Foreskin melanocyte (primary cell): ENCODE measurements at places on chromosomes 2 and 18.

GRCh38 chr2:201880579-201880978, 74.2 kb downstream of the CDK15 start:
- no peak for DNase-seq

DNA sequence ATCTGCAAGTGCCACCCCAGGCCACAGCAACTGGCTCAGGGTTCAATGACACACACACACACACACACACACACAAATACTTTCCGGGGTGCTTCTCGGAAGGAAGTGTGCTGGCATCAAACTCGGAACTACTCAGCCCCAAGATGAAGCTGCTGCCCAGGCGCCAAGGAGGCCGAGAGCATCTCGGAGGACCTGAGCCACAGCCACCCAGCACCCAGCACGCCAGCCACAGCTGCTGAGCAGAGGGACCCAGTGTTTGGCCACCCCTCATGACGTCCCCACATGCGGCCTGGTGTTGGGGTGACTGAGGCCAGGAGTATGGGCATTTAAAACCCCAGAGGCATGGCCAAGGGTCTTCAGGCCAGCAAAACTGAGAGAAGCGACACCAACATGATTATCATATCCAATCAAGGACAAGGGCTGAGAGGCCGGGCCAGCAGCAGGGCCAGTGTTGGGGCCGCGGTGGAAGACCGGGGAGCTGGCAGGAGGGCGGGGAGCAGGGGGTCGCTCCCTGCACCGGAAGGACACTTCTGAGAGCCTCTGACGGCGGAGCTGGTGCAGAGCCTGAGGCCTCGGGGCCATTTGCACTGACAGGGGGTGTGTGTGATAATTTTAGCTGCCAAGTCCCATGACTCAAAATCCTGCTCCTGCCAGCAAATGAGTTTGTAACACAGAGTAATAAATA, 61.8 kb downstream of the BIN1 start:
- DNase-seq, result no peak

DNA sequence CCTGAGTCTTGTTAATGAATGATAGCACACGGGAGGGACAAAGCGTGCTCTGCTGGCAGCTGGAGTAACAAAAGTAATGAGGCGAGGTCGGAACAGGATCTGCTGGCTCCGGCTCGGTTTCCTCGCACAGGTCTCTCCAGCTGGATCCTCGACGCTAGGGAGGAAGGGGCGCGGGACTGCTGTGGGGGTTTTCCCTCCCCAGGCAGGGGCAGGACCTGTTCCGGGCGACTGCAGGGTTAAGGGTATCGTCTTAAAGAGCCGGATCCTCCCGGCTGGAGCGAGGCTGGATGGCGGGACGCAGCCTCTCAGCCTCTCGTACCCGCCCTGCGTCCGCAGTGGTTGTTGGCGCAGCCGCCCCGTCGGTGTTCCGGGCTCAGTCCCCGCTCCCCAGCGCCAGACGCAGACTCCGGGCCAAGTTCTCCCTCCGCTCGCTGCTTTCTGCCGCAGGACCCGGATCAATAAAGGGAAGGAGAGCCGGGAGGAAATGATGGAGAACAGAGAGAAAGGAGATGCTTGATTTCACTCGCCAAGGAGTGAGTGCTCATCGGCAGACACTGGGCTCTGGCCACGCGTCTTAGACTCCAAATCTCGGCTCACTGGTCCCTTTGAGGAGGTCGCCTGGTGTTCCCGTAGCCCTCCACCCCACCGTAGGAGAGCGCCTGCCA, 1.1 kb upstream of the LIPG start:
- no peak for DNase-seq

DNA sequence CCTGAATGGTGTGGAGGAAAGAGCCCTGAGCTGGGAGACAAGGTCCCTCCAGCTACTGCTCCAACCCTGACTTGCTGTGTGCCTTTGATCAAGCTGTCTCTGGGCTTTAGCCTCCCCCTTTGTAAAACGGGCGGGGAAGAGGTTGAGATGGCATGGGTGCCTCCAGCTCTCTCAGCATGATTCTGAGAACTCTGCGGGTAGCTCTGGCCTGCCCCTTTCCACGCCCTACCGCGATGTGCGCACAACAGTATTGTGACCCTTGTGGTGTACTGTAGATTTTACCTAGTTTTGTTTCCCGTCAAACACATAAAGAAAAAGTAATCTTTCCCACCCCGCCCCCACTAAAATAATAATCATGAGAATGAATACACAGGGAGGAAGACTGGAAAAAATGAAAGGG, 5.3 kb downstream of the CD8A start:
- no peak for DNase-seq

GRCh38 chr2:159185401-159186130, 100.9 kb downstream of the WDSUB1 start:
- DNase-seq, result no peak

GRCh38 chr18:58119819-58120218, 75.8 kb downstream of the NEDD4L start:
- no peak for DNase-seq

DNA sequence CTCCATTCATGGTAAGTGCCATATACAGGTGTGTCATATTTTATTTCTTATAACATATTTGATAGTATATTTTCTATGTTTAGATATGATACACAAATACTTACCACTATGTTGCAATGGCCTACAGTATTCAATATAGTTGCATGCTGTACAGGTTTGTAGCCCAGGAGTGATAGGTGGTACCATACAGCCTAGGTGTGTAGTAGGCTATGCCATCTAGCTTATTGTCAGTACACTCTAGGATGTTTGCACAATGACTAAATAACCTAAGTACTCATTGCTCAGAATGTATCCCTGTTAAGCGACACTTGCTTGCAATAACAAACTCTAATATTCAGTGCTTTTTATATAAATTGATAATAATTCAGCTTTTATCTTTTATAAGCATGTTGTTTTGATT, 563.1 kb upstream of the LINC00305 start:
- DNase-seq, result no peak
